ENCODE measurements at places on chromosomes 6 and 20.

- no peak for DNase-seq
Observed at GRCh38 chr20:23664954-23665353, 23.9 kb downstream of the CST4 start.

- DNase-seq = no peak
Observed at GRCh38 chr6:90739802-90740201, 152.9 kb upstream of the MAP3K7 start.

DNA sequence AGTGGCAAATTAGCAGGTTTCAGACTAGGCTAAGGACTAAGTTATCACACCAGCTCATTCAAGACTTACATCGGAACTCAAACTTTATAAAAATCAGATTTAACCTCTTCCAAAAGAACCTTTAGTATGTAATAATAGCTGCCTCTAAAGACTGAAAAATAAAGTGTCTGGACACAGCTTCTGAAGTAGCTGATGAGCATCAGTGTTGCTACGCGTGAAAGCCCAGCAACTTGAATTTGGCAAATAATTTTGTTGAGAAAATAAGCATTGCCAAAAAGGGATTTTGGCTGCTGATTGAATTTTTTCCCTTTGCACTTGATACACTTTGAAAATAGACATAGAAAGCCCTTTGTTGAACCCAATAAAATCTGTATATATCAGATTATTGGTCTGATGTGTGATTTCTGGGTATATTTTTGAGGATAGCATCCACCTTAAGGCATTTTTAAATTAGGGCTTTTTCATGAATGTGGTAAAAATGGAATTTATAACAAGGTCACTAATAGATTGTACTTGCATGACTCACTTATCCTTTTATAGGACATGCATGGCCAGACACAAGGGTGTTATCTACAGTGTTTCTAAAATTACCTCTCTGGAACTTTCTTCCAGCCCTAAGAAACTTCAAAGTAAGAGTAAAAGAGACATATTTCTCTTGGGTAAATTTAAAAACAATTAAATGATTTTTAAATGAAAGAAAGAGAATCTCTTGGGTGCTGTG, 350.4 kb downstream of the TENT5A start:
- DNase-seq = no peak

GRCh38 chr6:108558372-108559096, 2.2 kb upstream of the FOXO3 start:
- DNase-seq = peak; percentile 98

DNA sequence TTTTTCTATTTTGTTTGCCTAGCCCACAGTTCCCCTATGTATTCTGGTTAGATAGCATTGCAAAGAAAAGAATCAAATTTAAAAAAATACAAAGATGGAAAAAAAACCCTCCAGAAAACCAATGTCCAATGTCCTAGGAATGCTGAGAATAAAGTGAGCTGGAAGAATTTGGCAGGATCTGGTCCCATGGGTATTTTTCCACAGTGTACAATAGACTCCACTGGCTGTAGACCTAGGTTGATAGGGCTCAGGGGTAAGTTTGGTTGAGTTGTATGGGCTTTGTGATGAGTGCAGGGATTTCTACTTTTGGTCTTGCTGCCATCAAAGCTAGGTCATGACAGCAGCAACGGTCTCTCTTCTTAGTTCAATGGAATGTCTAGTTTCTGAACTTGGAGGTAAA, 41.5 kb downstream of the SLC22A2 start:
- DNase-seq = no peak

GRCh38 chr6:1082285-1082935, 229.5 kb upstream of the FOXQ1 start:
- DNase-seq = no peak

- no peak for DNase-seq
Observed at GRCh38 chr6:43119482-43119881, 43.4 kb downstream of the PTK7 start.

Data from right renal pelvis (tissue), 4 donors.